Stimulated activated CD8-positive, alpha-beta memory T cell treated with anti-CD3 and anti-CD28 coated beads, Interleukin-4, amount 100 ng/mL, for 1 hour (primary cell): ENCODE measurements at places on chromosomes 7 and 10.

DNA sequence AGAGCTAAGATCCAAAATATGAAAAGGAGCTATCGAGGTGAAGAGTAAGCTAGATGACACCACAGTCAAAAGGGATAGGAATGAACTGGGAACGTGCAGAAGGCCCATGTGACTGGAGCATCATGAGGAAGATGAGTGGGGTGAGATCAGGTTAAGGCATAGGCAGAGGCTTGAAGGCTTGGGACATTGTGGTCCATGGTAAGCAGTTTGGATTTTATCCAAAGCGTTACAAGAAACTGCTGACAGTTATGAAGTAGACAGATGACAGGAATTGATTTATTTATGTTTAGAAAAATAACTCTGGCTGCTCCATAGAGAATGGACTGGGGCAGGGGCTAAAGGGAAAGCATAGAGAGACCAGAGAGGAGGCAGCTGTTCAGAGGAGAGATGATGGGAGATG lies 18.1 kb upstream of the PANK1 start:
- DNase-seq: no peak

- DNase-seq: no peak
These were observed 6.0 kb upstream of the ZRANB1 start for GRCh38 chr10:124935946-124936345.

GRCh38 chr7:12898004-12898403 lies 210.6 kb downstream of the ARL4A start:
- no peak for DNase-seq

DNA sequence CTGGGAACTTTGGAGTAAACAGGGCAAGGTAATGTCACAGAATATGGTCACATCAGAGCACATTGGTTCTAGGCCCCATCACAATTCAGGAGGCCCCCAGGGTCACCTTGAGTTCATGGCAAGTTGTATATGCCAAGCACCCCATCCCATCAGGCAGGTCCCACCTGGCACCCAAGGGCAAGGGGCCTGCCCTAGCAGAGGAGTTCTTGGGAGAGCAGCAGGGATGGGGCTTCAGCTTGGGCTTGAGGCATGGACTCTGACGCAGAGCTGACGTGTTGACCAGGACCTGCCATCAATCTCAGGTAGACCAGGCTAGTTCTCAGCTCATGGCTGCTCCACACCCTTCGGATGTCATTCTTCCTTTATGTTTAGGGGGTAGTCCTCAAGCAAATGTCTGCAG lies 20.9 kb downstream of the PLAC9 start:
- no peak for DNase-seq

DNA sequence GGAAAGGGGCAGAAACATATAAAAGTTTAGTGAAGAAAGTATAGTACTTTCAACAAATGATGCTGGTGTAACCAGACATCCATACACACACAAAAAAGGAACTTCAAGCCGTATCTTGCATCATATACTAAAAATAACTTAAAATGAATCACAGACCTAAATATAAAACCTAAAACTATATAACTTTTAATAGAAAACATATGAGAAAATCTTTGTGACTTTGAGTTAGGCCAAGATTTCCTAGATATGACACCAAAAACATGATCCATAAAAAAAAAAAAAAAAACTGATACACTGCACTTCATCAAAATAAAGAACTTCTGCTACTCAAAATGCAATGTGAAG lies 40.9 kb downstream of the NUDCD3 start:
- no peak for DNase-seq

DNA sequence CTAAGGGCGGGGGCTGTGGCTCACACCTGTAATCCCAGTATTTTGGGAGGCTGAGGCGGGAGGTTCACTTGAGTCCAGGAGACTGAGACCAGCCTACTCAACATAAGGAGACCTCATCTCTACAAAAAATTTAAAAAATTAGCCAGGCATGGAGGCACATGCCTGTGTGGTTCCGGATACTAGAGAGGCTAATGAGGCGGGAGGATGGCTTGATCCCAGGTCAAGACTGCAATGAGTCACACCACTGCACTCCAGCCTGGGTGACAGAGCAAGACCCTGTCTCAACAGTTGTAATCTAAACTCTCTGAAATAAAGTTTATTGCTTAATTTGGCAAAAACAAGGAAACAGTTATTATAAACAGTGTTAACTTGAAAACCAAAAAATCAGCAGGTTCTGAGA lies 123.3 kb downstream of the USP6NL start:
- DNase-seq: no peak

GRCh38 chr7:100465702-100466311 lies 1.7 kb upstream of the SPACDR start:
- no peak for DNase-seq

DNA sequence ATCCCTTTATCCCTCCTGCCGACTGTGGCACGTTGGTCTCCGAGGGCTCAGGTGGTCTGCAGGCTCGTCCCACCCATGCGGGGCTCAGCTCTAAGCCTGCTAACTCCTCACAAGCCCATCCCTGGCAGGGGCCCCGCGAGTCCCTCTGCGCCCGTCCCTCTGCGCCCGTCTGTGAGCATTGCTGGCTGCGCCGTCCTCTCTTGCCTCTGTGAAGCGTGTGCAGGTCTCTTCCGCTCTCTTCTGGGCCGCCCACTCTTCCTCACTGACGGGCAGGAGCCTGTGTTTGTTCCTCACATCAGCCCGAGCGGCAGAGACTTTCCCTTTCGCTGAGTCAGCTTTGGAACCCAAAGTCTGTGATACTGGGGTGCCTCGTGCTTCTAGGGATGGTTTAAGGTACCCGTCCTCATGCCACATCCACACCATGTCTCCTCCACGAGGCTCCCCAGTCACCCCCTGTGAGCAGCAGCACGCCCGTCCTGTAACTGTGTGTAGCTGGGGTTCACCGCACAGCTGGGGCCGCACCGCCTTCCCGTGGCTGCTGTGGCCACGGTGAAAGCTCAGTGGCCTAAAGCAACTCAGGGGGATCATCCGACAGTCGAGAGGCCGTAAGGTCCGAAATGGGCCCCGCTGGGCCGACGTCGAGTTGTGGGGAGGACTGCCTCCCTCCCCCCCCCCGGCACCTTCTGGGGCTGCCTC lies 35.5 kb downstream of the ADGRA1 start:
- no peak for DNase-seq

DNA sequence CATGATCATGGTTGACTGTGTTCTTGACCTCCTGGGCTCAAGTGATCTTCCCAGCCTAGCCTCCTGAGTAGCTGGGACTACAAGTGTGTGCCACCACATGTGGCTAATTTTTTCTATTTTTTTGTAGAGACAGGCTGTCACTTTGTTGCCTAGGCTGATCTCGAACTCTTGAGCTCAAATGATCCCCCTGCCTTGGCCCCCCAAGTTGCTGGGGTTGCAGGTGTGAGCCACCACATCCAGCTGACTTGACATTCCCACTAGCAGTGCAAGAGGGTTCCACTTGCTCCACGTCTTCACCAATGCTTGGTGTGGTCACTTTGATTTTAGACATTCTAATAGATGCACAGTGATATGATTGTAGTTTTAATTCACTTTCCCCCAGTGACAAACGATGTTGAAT lies 25.1 kb downstream of the CYP26A1 start:
- no peak for DNase-seq

GRCh38 chr10:9814285-9814864 lies 1203.3 kb upstream of the CELF2 start:
- no peak for DNase-seq

DNA sequence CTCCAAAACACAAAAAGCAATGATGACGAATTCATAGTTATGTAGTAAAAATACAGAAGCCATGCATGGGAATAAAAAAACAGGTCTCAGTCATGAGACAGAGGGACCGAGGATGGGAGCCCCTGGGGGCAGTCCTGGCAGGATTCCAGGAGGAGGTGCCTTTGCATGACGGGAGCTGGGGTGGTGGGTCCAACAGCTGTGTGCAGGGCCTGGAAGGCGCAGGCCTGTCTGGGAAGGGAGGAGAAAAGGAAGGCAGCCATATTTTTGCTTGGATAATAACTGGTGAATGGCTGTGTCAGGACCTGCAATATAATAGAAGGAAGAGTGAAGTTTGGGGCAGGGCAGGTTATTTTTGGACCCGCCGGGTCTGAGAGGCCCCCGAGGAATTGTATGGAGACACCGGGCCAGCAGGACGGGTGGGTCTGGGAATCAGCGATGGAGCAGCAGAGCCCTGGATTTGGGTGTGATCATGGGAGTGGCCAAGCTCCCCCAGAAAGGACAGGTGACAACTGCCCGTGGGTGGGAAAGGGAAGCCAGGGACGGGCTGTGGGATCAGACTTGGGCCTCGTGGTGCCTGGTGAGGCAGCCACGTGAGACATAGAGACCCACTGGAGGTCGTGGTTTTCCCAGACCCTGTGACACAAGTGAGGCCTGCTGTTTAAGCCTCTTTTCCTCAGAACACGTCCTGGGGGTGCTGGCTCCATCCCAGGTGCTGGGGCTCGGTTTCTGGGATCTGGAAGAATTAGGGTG lies 2.9 kb upstream of the JAKMIP3 start:
- no peak for DNase-seq

DNA sequence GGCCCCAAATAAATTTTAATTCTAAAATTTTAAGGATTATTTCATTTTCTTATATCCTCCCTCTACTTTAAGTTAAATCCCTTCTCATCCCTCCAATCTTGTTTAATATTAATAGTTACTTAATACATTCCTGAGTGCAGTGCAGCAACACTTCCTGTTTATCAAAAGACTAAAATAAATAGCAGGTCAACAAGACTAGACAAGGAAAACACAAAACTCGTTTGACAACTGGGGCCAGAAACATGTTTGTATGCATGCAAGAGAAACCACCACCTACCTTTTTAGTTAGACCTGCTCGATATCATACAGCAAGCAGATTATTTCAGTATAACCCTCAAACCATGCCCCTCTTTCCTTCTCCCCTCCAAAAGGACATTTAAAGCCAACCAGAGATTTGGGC lies 95.8 kb downstream of the PARD3 start:
- no peak for DNase-seq

- DNase-seq: no peak
These were observed 2.7 kb downstream of the ZNF503 start for GRCh38 chr10:75398692-75399460.

DNA sequence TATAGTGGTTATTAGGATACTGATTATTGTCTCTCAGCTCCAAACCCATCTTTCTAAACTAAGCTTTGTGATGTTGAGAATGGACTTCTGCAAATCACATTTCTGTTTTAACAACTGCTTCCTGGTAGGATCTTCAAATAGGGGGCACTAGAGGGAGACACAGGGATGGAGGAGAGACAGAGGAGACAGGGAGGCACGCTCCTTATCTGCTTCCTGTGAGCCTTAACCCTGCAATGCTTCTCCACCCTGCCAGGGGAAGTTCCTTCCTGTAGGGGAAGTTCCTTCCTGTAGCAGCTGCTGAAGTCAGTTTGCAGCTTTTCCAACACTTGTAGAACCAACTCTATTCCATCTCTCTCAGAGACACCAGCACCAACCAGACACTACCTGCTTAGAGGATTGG lies 847.2 kb downstream of the CCSER2 start:
- no peak for DNase-seq

DNA sequence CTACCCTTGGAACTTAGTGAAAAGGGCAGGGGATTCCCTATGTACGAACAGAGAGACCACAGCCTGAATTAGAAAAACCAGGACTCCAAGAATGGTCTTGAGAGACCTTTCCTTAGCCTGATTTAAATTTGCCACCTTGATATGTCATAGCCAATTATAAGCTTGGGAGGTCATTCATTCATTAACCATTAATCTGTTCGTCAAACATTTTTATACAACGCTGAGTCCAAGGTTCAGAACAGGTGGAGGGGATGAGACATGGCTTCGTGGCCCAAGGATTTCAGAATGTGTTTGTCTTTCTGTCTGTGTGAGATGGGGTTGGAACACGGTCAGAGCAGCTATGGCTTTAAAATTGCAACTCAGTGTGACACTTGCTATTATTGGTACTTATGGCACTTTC lies 158.0 kb downstream of the PAXIP1 start:
- DNase-seq: no peak

DNA sequence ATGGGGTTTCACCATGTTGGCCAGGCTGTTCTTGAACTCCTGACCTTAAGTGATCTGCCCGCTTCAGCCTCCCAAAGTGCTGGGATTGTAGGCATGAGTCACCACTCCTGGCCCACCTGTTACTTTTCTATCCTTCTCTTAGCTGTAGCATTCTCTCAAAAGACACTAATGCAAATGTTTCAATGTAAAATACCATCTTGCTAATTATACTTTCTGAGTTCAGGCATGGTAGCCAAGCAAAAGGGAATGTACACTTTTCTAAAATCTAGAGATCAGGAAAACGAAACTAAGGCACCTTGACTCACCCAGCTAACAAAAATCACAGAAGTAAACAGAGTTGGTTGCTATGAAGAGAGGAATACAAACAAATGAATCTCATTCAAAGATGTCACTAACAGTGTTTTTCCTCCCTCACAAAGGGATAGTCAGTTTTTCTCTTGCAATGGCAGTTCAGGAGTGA lies 401.0 kb upstream of the NRP1 start:
- no peak for DNase-seq

DNA sequence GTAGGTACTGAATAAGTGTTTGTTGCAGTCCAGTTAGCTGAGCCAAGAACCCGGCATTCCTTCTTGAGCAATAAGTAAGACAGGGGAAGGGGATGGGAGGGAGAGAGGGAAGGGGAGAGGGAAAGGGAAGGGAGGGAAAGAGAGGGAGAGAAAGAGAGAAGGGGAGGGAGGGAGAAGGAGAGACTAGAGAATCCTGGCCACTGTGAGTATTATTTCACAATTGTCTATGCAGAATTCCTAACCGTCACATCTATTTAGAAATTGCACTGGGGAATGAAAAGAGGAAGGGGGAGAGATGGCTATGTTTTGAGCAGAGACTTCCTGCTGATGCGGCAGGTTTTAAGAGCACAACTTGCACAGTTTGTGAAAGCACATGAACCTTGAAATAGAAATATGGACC lies 251.4 kb upstream of the ZMIZ1 start:
- no peak for DNase-seq

DNA sequence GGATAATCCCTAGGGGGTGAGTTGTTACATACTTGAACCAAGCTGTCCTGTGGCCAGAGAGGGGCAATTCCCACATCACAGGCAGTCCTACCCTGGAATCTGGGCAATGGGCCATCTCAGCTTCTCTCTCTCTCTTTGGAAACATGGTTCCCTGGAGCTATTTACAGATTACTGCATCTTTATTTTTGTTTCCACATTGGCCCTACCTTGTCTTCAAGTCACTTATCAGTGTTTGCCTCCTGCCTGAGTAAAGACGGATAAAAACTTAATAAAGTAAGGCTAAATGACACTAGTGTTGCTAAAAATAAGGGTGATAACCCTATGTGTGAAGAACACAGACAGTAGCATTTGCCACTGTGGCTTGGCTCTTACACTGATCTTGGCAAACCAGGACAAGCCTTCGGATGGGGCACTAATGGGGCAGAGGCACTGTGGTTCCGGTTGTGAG lies 228.2 kb downstream of the GFRA1 start:
- DNase-seq: no peak

- DNase-seq: no peak
These were observed 28.1 kb downstream of the CSGALNACT2 start for GRCh38 chr10:43166207-43166879.
